ENCODE measurements at places on chromosomes 7 and 10. TPM values are rescaled to one million over a fixed set of nuclear protein-coding genes. Genes with fewer than 3 reads are reported as not detected.

GRCh38 chr10:5070648-5071410 is 23.4 kb upstream of the AKR1C3 start:
- DNase-seq: no peak

The PKD2L1 gene
- not detected for total RNA-seq

GRCh38 chr10:12549297-12549696 is 199.9 kb downstream of the CAMK1D start:
- DNase-seq: no peak

DNA sequence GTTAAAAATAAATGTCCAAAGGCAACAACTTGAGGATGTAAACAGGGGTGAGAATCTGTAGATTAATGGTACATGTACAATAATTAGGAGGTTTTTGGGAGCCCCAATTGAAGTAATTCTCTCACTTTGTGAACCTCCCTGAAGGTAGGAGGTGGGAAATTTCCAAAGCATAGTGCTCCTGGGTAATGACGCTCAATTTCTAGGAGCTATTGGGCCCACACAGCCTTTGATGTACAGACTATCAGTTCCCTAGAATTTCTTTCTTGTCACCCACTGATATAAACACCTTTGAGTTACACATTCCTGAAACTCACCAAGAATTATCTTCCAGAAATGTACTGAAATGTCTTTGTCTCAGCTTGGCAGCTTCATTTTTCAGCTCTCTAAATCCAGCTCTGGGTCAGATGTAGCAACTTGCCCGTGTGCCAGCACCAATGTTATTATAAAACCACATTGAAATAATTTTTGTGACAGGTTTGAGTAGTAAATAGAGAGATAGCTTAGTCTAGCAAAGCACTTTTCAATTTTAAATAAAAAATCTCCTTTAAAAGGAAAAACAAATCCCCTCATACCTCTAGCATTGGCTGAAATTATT is 36.6 kb upstream of the GALNT17 start:
- DNase-seq: no peak

DNA sequence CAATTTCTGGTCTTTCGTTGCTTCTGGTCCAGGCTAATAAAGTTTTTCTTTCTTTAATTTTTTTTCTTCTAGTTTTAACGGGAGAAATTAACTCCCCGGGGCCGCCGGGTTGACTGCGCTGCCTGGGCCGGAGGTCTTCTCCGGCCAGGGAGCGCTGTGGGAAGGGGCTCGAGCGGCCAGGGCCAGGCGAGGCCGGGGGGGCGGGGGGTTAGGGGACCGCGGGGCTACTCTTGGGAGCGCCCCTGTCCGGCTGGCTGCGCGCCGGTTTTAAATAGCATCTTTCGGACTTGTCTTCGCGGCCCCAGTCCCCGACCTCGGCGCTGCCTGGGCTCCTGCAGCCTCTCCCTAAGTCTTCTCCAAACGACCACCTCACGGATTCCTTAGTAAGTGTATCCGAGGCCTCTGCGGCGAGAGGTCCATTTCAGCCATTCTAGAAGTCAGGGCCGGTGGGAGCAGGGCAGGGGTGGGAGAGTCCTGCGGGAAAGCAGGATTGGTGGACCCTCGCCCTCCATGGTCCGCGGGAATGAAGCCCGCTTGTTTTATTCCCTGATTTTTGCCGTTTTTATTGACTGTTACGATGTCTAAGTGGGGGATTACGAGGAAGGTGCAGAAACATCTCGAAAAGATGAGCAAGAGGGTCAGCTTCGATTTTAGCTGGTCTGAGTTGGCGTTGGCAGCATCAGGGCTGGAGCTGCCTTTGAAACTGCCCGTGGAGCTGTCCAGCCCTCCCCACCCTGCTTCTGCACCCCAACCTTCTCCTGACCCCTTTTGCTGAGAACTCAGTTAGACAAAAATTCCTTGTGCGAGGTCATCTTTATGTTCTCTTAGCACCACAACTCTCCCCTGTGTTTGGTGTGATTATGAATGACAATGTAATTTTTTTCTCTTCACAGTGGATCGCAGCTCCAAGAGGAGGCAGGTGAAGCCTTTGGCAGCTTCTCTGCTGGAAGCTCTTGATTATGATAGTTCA is 555 bp downstream of the PHF14 start:
- no peak for DNase-seq

DNA sequence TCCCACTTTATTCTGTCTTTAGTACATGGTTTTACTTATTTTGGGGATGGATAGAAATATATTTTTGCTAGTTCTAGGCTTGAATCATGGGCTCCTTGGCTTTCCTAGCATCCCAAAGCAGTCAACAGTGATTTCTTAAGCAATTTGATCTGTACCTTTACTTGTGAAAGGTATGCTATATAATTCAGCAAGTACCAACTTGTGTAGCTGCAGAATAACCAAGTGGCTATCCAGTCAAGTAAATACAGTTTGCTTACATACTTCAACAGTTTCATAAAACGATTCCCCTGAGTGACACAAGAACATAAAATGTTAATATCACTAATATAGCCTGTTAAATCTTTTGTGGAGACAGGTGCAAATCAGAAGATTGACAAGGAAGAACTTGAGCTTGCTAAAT is 67.2 kb downstream of the PODXL start:
- no peak for DNase-seq

- DNase-seq: no peak
Observed at GRCh38 chr7:187227-187927, 5.0 kb upstream of the FAM20C start.

The RUFY2 gene
- total RNA-seq: 39.6 TPM

All from mesothelial cell of epicardium (in vitro differentiated cells).